ENCODE measurements at places on chromosomes 12 and 14.

GRCh38 chr14:72104011-72104613 is 171.9 kb downstream of the RGS6 start:
- DNase-seq = peak; percentile 40

GRCh38 chr12:111442301-111443045 is 36.8 kb downstream of the SH2B3 start:
- no peak for DNase-seq

- DNase-seq = peak; percentile 15
Observed at GRCh38 chr12:46493150-46493833, 120.7 kb upstream of the SLC38A2 start.

GRCh38 chr12:15722951-15723350 is 66.2 kb downstream of the EPS8 start:
- no peak for DNase-seq

GRCh38 chr12:1793426-1794210 is 26.7 kb upstream of the LRTM2 start:
- DNase-seq = no peak

DNA sequence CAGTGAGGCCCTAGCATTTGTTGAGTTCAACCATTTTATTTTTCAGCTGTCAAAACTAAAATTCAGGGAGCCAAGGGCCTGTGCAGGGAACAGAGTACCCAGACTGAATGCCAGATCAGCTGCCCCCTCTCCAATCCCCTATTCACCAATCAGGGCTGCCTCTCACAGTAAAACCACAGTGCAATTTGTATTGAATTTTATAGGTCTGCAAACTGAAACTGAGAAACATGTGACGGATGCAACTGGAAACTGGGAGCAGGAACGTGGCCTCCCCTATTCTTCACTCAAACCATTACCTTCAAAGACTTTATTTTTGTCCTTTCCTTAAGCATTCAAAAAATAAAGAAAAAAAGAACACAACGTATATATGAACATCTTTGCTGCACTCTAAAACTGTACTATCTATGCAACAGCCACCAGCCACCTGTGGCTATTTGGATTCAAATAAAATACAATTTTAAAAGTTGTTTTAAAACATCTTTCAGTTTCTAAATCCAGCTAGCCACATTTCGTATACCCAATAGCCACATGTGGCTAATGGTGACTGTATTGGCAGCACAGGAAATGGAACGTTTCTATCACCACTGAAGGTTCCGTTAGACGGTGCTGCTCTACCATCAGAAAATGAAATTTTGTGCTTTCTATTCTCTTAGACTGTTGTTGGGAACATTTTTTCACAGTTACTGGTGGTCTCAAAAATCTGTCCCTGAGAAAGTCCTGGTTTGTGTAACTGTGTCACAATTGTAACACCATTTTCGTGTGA is 371.3 kb upstream of the FAR2 start:
- no peak for DNase-seq

GRCh38 chr14:99206090-99206489 is 65.9 kb downstream of the BCL11B start:
- no peak for DNase-seq

DNA sequence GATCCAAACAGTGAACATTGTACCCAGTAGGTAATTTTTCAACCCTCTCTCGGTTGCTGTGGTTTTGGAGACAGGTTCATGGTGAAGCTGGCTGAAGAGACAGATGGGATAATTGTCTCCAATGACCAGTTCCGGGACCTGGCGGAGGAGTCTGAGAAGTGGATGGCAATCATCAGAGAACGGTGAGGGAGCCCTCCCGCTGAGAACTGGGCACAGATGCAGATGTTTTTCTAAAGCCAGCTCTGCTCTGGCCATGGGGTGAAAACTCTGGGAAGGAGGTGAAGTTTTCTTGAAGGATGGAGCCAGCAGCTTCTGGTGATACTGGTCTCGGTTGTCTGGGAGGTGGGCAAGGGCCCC is 6.2 kb downstream of the KHNYN start:
- DNase-seq = no peak

DNA sequence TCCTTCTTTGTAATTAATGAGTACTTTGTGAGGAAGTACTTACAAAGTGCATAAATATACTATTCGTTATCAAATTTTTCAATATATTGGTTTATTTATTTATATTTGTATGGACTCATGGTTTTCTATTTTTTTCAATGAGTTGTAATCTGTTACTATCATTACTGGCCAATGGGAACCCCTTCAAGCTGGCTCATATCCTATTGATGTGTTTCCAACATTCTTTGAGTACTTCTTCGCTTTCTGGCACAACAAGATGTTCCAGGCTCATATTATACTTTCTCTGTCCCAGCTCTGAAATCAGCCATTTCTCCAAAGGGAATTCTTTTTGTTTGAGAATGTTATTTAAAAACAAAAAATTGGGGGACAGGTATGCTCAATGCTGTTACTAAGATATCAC is 17.5 kb downstream of the YBX3 start:
- DNase-seq = no peak

GRCh38 chr12:93740751-93741150 is 63.6 kb downstream of the CRADD start:
- DNase-seq = peak; percentile 48

GRCh38 chr12:71392521-71393145 is 47.0 kb upstream of the LGR5 start:
- peak; percentile 76 for DNase-seq

GRCh38 chr12:52826611-52827498 is 7.3 kb downstream of the KRT79 start:
- no peak for DNase-seq

GRCh38 chr12:29843036-29843435 is 59.3 kb upstream of the TMTC1 start:
- no peak for DNase-seq

- DNase-seq = no peak
Observed at GRCh38 chr12:47413806-47414205, 292.0 kb downstream of the RPAP3 start.

- no peak for DNase-seq
Observed at GRCh38 chr12:20018406-20018805, 349.9 kb upstream of the PDE3A start.

DNA sequence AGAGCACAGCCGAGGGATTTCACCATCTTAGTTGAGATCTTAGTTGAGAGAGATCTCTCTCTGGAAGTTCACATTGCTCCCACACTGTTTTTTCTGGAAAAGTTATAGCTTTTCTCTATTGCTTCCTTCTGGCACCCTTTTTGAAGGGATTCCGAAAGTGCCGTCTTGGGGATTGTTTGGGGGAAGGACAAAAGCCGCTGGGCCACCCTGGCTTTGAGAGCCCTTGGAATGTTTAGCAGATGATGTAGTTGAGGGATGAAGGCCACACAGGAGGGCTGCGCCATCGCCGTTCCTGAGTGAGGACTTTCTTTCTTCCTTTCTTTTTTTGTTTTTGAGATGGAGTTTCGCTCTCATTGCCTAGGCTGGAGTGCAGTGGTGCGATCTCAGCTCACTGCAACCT is 17.7 kb downstream of the PLEKHG3 start:
- no peak for DNase-seq

DNA sequence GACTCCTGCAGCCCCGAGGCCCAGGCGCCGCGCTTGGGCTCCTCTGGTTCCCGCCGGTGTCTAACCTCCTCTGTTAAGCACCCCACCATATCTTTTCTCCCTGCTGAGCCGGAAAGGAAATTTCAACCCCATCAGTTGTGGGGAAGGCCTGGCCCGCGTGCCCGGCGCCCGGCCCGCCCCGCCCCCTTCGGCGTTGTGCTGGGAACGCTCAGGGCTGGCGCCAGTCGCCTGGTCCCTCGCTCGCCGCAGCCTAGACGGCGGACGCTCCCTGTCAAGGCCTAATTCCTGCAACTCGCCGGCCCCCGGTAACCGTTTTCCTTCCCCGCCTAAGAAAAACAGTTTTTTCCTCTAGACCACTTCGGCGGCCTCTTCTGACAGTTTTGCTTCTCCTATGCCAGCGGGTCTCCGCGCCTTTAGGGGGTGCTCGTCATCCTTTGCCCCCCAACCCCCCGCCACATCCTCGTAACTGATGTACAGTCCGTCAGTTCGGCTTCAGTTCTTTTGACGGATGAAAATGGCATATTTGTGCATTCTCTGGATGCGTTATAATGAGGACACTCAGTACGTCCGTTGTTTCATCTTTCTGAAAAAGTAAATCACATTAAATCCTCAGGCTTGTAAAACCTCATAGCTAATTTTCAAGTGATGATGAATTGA is 506 bp upstream of the NAP1L1 start:
- DNase-seq = peak; percentile 81

GRCh38 chr14:77040741-77041653 is 12.5 kb upstream of the IRF2BPL start:
- peak; percentile 89 for DNase-seq

GRCh38 chr12:39372929-39373328 is 70.0 kb downstream of the KIF21A start:
- peak; percentile 44 for DNase-seq

DNA sequence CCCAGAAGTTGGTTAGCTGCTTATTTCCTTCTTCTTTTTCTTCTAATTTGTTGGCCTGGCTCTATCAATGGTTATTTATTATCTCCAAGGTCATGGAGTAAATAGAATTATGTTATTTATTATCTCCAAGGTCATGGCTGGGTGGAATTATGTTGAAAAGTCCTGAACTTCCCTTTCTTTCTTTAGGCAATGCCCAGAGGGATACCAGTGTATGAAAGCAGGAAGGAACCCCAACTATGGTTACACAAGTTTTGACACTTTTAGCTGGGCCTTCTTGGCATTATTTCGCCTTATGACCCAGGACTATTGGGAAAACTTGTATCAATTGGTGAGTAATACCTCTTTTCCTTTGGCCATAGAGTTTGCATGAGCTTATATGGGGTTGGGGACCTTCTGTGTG is 111.6 kb downstream of the SCN8A start:
- no peak for DNase-seq

DNA sequence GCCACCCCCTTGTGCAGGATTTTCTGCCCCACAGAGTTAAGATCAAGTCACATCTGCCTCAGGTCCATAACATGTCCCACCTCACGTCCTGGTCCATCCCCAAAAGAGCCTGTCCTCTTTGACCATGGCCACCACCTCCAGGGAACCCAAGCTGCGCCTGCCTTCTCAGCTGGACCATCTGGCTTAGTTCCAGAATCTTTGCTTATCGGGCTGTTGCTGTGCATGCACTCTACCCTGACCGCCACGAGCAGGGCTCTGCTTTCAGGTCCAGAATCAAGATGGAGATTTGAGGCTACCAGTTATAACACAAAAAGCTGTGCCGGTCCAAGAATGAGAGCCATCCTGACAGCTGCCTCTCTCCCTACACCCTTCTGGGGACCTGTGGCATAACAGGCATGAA is 326.7 kb downstream of the DPF3 start:
- no peak for DNase-seq

- DNase-seq = no peak
Observed at GRCh38 chr14:101763941-101764709, 2.6 kb downstream of the PPP2R5C start.

- no peak for DNase-seq
Observed at GRCh38 chr12:7583471-7583870, 79.9 kb upstream of the CD163 start.

GRCh38 chr14:61602003-61602732 is 93.1 kb upstream of the HIF1A start:
- no peak for DNase-seq

DNA sequence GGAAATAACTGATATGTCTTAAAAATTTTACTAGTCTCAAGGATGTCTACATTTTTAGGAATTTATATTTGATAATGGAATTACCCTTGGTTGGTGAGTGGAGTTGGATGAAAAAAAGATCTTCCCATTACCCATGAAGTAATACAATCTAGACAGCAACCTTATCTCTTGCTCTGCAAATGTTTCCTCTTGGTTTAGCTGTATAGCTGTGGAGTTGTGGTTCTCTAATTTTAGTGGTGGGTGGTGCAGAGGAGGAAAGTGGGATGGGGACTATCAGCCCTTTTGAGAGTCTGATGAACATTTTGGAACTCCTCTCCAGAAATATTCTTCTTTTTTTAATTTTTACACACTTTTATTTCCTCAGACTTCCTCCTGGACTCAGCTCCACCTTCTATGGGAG is 17.1 kb downstream of the SPX start:
- DNase-seq = no peak

GRCh38 chr12:103771466-103771865 is 69.6 kb downstream of the NT5DC3 start:
- DNase-seq = peak; percentile 62

GRCh38 chr12:104635607-104636343 is 179.0 kb downstream of the CHST11 start:
- DNase-seq = no peak

DNA sequence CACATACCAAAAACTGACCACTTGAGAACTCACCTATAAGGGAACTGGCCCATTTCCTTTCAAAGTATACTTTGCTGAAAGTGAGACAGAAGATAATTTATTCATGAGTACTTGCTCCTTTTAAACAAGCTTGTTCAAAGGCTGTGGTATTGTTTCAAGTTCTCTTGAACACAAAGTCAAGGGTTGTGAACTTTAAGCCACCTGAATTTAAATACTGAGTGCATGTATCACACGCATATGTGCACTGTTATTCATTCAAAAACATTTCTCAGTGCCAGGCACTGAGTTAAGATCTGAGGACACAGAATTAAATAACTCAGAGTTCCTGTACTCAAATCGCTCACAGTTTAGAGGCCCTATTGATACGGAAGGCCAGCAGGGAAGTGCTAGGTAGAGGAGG is 19.1 kb upstream of the LDHB start:
- DNase-seq = no peak

- DNase-seq = peak; percentile 96
Observed at GRCh38 chr12:116455540-116456329, 103.4 kb upstream of the MAP1LC3B2 start.
